ENCODE measurements at places on chromosomes 2 and 18. TPM values are rescaled to one million over a fixed set of nuclear protein-coding genes. Genes with fewer than 3 reads are reported as not detected.

Gene AP1S3
- total RNA-seq: 1.9 TPM

Gene NYAP2
- not detected for total RNA-seq

Gene CYP1B1
- total RNA-seq: 9.4 TPM

Gene SLC30A3
- total RNA-seq: 1.0 TPM

Gene SERPINB3
- total RNA-seq: 0.25 TPM

Gene D2HGDH
- 34.8 TPM for total RNA-seq

Gene LAMA1
- 198 TPM for total RNA-seq

Gene RTKN
- total RNA-seq: 87.5 TPM

Gene REG1B
- total RNA-seq: not detected

Gene SLC9A4
- 0.08 TPM for total RNA-seq

Gene C2orf81
- total RNA-seq: 3.2 TPM

Gene OTOS
- not detected for total RNA-seq

Gene PIGN
- total RNA-seq: 48.8 TPM

Gene LRRTM1
- 11.3 TPM for total RNA-seq

Gene EMX1
- 0.35 TPM for total RNA-seq

Gene IL18R1
- 1.5 TPM for total RNA-seq

Gene IL1F10
- total RNA-seq: not detected

Gene CRYBA2
- 1.3 TPM for total RNA-seq

Gene RBM44
- 0.50 TPM for total RNA-seq

Gene LHCGR
- total RNA-seq: not detected

Gene SERPINE2
- 386 TPM for total RNA-seq

Gene GPR75
- total RNA-seq: 6.0 TPM

Gene ZNF519
- total RNA-seq: 24.6 TPM

Gene MAPK4
- 1.4 TPM for total RNA-seq

Gene MAP3K2
- total RNA-seq: 31.6 TPM

Gene VWA3B
- total RNA-seq: 0.64 TPM

Gene DNAH6
- 2.0 TPM for total RNA-seq

Gene MSH2
- total RNA-seq: 136 TPM

Gene PER2
- 13.5 TPM for total RNA-seq

Gene ERFE
- 0.50 TPM for total RNA-seq

Gene KCNF1
- 15.0 TPM for total RNA-seq

Gene CCDC68
- 0.80 TPM for total RNA-seq

All from endodermal cell (in vitro differentiated cells).